ENCODE measurements at places on chromosomes 4 and X. TPM values are rescaled to one million over a fixed set of nuclear protein-coding genes. Genes with fewer than 3 reads are reported as not detected.

DNA sequence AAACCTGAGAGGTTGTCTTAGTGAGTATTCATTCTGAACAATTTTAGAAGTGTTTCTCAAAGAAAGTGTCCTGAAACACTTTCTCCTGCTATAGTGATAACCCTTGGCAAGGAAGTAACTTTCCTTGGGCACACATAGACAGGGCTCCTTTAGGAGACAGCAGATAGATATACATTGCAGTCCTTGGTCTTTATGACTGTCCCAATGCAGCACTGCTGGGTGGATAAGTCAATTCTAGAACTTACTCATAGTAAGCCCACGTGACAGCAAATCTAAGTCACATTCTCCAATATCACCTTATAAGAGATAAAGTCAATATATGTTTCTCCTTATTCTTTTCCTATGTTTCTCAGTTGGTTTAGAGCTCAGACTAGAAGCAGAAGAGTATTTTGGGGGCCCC is 46.7 kb downstream of the GPRASP3 start:
- no peak for DNase-seq

DNA sequence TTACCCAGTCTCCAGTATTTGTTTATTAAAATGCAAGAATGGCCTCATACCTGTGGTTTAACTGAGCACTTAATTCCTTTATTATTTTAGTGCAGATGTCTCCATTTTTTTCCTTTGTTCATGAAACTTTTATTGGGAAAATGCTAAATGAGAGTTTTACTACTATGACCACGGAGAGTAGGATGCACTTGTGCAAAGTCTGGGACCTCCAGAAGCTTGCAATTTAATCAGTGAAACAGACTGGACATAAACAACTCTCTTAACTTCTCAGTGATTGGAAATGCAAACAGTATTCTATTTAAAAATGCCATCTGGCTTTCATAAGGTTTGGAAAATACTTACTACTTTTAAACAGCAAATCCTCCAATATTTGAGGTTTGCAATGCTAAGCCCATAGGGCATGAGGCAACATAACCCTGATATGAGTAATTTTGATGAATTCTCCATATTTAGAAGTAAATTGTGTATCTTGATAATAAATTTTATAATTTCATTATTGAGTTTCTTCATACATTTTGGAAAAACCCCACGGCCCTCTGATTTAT is 718.7 kb upstream of the MAGEB2 start:
- DNase-seq, result no peak

DNA sequence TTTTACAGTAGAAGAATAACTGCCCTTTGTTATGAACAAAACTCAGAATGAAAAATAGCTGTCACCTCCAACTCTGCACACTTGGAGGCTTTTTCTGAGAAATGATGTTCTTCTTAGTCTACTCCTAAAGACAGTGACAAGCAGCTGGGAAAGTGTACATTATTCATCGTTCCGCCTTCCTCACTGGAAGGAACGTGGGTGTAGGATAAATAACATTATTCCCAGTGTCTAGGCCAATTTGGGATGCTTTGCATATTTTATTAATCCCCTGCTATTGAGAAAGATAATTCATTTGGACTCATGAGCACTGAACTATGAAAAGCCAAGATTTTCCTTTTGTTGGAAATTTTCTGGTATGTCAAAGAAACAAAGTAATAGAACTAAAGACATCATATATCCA is 87.8 kb downstream of the VCX2 start:
- DNase-seq, result no peak

DNA sequence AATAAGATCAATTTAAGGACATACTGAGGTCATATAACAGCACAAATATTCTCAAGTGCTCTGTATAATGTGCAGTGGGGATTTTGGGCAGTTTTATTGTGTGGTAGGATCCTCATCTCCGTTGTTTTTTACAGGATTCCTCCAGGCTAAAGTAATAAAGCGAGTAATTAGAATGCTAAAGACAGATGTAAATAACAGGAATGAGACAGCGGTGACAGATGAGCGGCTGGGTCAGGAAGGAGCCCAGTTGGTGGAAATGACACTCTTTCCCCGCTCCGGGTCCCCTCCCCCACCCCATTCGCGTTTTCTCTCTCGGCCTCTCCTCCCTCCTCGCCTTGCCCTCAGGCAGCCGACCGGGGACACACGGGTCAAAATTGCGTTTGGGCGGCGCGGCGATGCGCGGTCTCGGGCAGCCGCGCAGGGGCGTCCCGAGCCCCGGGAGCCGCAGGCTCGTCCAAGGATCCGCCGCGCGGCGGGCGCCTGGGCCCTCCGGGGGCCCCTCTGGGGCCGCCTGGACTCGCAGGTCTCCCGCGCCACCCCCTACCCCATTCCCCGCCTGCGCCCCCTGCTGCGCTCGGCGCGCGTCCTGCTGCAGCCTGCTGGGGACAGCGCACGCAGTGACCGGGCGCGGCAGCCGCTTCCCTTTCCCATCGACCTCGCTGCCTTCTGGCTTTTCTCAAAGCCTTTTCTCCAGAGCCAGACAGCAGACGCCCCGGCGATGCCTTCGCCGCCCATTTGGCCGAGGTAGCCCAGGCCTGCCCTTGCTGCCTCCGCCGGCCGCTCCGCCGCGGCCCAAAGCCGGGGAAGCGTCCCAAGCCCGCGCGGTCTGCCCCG is 16.2 kb downstream of the POU4F2 start:
- peak; percentile 46 for DNase-seq

DNA sequence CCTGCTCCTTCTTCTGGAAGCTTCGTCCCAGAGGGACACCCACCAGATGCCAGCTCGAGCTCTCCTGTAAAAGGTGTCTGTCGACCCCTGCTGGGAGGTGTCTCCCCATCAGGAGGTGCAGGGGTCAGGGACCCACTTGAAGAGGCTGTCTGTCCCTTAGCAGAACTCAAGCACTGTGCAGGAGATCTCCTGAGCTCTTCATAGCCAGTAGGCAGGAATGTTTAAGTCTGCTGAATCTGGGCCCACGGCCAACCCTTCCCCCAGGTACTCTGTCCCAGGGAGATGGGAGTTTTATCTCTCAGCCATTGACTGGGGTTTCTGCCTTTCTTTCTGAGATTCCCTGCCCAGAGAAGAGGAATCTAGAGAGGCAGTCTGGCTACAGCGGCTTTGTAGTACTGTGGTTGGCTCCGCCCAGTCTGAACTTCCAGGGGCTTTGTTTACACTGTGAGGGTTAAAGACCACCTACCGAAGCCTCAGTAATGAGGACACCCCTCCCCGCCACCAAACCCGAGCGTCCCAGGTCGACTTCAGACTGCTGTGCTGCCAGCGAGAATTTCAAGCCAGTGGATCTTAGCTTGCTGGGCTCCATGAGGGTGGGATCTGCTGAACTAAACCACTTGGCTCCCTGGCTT is 1383.0 kb upstream of the TENM3 start:
- no peak for DNase-seq

GRCh38 chrX:68658530-68658929 is 11.1 kb downstream of the STARD8 start:
- DNase-seq, result peak; percentile 41

DNA sequence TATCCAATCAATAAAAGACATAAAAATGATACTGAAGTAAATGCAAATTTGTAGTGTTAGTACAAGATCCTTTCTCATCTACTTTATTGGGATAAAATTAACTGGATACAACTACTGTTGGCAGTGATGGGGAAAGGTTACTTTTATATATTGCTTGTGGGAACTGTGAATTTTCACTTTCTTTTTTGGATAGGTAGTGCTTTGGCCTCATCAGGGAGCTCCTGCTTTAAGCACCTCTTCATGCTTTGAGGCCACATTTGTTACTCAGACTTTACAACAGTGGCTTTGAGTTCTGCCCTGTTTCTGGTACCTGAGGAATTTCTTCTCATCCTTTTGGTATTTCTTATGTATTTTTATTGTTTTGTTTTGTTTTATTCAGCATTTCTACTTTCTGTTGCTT is 316.8 kb upstream of the ZCCHC13 start:
- DNase-seq, result no peak

- DNase-seq, result no peak
These were observed 31.5 kb downstream of the NALF2 start for GRCh38 chrX:69535661-69536060.

- no peak for DNase-seq
These were observed 423.5 kb upstream of the CTSO start for GRCh38 chr4:156377036-156377710.

GRCh38 chrX:150161193-150161592 is 201.9 kb upstream of the MAMLD1 start:
- no peak for DNase-seq

DNA sequence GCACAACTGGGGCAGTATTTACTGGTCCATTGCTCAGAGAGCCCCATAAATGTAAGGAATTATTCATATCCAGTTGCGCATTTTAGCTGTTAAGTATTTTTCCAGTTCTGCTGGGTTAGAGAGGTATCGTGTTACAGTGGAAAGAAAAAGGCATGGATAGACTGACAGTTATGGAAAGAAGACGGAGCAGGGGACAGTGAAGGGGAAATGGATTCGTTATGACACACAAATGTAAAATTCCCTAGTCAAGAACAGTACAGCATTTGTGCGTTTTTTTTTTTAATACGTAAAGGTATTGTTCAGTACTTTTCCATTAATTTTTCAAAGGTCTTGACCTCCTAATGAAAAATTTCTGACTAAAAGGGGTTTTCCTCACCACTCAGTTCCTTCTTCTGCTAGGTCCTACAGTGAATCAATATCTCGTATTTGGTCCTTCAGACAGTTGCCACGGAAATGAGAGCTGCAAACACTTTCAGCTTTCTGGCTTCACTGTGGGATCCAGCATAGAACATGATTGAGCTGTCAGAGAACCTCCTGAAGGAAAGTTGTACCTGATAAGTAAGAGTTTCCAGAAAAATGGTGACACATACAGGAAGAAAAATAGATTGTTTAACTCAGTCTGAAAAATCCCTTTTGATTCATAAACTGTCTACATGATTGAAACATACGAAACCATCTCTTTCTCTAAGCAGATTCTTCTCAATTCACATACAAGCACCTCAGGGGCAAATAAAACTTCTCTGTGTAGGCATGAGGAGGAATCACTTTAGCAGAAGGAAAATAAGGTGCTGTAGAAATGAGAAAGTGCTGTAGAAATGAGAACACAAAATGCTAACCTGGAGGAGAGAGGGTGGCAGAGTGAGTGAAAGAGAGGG is 21.8 kb upstream of the BBS12 start:
- DNase-seq, result no peak

DNA sequence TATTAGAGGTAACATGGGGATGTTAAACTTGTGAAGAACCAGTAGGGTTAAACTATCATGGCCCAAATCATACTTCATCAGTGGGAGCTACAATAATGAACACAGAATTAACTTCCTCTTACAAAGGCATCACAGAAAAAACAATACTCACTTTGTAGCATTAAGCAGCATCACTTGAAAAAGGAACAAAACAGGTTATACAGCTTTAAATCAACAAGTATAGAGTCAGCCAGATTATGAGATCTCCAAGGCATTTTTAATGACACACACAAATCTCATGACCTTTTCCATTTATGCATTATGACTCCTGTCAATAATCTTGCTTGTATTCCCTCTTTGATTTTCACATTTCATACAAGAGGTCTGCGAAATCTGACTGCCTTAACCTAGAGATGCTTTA is 18.3 kb downstream of the FBXL5 start:
- DNase-seq, result no peak

DNA sequence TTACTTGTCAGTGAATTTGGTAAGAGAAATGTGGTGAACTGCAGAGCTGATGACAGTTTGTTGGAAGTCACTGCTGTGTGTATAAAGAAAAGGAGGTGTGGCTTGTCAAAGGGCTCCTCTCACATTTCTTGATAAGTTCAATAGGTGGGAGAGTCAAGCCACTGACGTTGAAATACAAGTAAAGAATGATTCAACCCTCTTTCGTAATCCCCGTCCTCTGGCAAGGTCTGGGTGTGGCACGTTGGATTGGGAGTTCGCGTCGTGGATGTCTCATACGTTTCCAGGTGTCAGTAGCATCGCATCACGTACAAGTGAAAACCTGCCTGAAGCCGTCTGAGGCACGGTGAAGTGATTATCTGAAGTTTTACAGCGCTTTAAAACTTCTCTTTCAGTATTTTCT is 76.4 kb downstream of the EGF start:
- no peak for DNase-seq

GRCh38 chrX:37553476-37553875 is 18.0 kb upstream of the LANCL3 start:
- DNase-seq, result no peak

DNA sequence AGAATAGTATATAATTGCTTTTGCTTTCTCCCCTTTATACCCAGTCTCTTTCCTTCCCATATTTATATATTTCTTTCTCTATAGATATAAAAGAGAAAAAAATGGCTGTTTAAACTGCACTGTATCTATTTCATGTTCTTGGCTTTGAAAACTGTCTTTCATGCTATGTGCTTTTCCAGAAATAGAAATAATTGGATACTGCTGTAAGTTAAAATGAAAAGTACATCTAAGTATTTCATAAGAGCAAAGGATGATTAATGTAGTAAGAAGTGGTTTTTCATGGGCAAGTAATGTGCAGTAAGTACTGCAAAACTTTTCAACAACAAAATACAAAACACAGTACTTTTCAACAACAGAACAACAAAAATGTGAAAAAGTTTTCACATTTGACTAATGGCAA is 237.9 kb downstream of the SNCA start:
- DNase-seq, result no peak

GRCh38 chr4:146640465-146641061 is 1.9 kb downstream of the POU4F2 start:
- DNase-seq, result no peak

- no peak for DNase-seq
These were observed 17.5 kb upstream of the CORIN start for GRCh38 chr4:47855350-47855749.

DNA sequence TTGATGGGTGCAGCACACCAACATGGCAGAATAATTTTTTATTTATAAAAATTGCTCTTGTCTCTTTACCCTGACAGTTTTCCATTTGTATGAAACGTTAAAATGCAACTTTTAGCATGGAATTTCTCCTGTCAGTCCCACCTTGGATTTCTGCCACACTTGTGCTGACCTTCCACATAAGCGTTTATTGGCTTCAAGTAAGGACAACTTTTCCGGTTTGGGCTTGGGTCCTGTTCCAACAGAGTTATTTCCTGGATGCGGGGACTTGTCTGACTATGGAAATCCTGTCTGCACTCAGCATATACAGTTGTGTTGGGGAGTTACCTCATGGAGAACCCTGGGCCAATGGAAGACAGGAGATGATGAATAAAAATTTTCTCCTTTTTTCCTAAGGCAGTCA is 294.7 kb downstream of the NAF1 start:
- DNase-seq, result no peak

- DNase-seq, result no peak
These were observed 85.6 kb downstream of the ZNF674 start for GRCh38 chrX:46459603-46460002.

DNA sequence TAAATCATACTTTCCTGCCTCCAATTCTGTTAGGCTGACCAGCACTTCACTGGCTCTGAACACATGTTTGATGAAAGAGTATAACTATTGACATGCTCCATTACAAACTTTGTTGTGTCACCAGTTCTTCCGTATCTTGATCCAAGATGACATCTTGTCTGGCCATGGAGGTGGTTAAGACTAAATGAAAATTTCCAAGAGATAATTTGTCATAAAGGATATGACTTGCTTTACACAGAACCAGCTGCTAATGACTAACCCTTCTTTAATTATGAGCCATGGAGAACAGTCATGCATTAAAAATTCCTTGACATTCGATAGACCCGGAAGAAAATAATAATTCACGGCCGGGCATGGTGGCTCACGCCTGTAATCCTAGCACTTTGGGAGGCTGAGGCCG is 17.7 kb upstream of the N4BP2 start:
- no peak for DNase-seq

- no peak for DNase-seq
These were observed 27.1 kb downstream of the PIR start for GRCh38 chrX:15465896-15466651.

The MAGEA4 gene
- not detected for polyA plus RNA-seq

The TGIF2LX gene
- polyA plus RNA-seq, result not detected

The CFI gene
- 191 TPM for polyA plus RNA-seq

The PPP4R3C gene
- not detected for polyA plus RNA-seq

The TEX13D gene
- not detected for polyA plus RNA-seq

The SASH3 gene
- 1.9 TPM for polyA plus RNA-seq
